ENCODE measurements at places on chromosomes 3 and 15.
A peak's percentile ranks its signal among the peaks of the same experiment; 100 is the strongest.

DNA sequence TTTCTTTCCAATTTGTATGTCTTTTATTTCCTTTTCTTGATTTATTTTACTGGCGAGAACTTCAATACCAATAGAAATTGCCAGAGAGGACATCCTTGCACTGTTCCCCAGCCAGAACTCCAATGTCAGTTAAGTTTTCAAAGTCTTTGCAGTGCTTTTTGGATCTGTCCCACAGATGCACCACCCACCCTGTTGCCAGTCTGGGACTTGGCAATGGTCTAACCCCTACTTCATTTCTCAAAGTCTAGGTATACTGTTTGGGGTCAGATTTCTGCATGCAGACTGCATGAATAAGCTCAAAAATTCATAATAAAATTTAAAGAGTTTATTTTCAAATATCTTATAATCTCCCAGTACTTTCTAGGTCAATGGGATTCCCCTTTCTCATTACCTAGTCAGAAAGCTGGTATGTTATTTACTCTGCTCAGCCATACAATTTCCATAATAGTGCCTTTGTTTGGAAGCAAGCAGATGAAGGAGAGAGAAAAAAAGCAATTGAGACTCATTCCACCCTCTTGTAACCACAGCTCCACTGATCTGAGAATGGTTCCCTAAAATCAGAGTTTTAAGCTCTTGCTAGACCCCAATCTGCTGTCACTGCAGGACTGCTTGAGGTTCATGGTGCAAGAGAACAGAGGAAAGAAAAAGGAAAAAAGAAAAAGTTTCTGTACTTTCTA is 125.9 kb upstream of the PLXND1 start:
- no peak for DNase-seq

- DNase-seq, result no peak
Observed at GRCh38 chr3:126638790-126639189, 16.1 kb downstream of the TXNRD3 start.

- DNase-seq, result no peak
Observed at GRCh38 chr15:52645916-52646315, 33.3 kb downstream of the ATOSA start.

- DNase-seq, result no peak
Observed at GRCh38 chr3:52925405-52926313, 28.3 kb upstream of the STIMATE start.

- DNase-seq, result no peak
Observed at GRCh38 chr3:43259626-43260025, 26.7 kb upstream of the SNRK start.

DNA sequence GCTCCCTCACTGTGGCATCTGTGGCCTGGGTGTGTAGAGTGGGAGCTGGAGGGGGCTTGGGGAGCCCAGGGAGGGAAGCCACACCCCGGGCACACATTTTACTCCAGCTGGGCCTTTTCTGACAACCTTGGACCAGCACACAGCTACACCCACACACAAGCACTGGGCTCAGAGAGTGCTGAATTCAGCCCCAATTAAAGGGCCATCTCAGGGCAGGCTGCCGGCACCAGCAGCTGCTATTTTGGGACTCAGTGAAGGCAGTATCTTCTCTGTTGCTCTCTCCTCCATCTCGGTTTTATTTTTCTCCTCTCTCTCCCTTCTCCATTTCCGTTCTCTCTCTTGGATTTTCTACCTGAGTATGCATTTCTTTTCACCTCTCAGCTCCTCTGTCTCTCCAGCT is 19.1 kb upstream of the TBC1D21 start:
- DNase-seq, result no peak

GRCh38 chr15:72342385-72342784 is 22.4 kb upstream of the CELF6 start:
- no peak for DNase-seq

- peak; percentile 15 for DNase-seq
Observed at GRCh38 chr15:52652984-52653383, 26.2 kb downstream of the ATOSA start.

GRCh38 chr3:45321607-45322391 is 66.6 kb upstream of the LARS2 start:
- DNase-seq, result no peak

DNA sequence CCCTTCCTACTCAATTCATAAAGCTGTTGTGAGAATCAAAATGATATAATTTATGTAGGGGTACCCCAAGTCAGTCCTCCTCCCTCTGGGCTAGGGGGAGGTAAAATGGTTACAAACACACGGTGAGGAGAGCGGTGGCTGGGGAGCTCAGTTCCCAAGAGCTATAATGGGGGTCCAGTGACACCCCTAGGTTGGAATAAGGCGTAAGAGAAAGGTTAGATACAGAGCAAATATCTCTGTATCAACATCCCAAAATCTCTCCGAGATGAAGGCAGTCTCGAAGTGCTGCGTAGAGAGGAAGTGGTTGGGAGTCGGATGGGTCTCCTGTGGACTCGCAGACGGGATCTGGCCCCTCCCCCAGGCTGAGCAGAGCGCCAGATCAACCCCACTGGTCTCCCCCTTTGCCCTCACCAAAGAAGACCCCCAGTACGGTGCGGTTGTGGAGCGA is 1.8 kb downstream of the DUOX2 start:
- DNase-seq, result no peak

- DNase-seq, result no peak
Observed at GRCh38 chr3:143835312-143835711, 13.0 kb downstream of the SLC9A9 start.

- no peak for DNase-seq
Observed at GRCh38 chr3:111691293-111691909, 96.3 kb upstream of the ZBED2 start.

DNA sequence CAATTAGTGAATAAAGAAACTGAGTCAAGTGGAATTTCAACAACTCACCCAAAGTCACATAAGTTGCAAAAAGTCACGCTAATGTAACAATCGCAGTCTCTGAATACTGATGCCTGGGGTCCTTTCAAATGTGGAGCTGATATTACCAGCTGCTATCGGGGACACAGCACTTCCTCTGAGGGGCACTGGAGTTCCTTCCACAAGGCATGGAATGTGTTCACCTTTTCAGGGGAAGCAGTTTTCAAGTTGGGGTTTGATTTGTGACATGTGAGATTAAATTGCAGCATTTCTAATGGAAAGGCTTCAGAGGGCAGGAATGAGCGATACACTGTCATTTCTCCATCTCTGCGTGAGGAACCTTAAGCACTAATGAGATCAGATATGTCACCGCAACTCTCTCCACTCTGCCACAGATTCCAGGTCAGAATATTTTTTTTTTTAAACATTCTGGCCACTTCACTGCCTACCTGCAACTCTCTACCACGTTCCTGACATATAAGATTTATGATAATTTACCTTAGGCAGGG is 807.2 kb upstream of the CFAP20DC start:
- DNase-seq, result no peak

GRCh38 chr3:10523561-10523960 is 18.2 kb upstream of the ATP2B2 start:
- DNase-seq, result no peak

- no peak for DNase-seq
Observed at GRCh38 chr3:2908693-2909351, 201.4 kb downstream of the IL5RA start.

GRCh38 chr3:100131241-100131640 is 16.9 kb upstream of the FILIP1L start:
- no peak for DNase-seq

GRCh38 chr3:111980716-111981456 is 2.1 kb downstream of the ABHD10 start:
- no peak for DNase-seq

DNA sequence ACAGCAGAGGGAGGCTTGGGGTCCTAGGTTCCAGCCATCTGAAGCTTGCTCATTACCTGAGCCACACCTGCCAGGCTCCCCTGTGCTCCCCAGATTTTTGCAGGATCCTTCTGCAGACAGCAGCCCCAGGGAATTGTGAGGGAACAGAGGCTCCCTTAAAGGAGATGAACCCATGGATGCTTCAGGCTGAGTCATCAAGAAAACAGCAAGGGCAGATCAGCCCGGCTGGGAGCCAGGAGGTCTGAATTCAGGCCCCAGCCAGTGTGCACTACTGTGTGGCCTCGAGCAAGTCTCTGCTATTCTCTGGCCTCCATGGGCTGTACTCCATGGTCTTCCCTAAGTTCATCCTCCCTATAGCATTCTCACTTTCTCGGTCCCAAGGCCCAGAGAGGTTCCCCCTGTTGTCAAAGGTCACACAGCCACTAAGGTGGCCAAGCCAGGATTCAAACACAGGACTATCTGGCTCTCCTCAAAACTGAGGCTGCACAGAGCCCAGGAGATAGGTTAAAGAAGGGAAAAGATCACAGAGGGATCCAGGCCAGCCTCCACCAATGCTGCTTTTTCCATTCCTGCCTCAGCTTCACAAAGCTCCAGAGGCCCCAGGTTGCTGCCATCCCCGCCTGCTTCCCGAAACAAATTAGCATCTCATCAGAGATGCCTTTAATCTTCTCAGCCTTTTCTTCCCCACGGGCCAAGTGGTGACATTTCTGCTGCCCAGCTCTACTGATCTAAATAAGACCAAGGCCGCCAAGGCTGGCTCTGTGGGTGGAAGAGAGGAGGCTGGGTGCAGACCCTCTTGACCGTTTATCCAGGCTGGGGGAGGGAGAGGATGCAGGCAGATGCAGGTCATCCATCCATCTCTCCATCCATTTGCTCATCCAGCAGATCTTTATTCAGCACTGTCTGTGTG is 21.2 kb upstream of the GRIP2 start:
- DNase-seq, result no peak

DNA sequence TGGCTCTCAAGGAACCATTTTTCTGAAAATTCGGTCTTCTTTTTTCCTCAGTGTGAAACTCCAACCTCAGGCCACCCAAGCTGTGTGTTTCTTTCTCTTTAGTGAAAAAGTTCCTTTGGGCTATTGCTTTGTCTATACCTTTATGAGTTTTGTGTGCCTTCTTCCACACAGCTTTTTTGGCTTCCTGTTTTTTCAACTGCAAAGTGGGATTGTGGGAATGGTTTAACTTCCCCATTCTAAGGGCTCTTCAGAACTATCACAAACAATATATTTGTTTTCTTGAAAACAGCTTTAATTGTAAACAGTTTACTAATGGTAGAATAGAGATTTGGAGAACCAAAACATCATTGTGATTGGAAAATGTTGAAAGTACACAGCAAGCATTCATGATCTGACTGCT is 10.4 kb downstream of the SYN2 start:
- DNase-seq, result no peak

GRCh38 chr3:110390372-110390771 is 681.2 kb upstream of the NECTIN3 start:
- DNase-seq, result no peak

DNA sequence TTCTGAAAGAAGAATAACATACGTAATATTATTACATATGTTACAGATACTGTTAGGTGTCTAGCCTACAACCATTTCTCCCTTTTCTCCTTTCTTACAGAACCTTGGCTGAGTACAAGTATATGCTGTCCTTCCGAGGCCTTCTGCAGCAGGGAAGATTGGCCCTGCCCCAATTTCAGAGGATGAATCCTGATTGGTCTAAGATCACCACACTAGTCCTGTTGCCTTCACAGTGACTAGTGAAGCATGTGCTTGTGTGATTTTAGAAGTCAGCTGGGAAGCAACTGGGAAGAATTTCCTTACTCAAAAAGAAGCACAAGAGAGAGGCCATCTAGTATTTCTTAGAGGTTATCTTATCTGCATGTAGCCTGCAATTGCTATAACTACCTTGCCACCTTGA is 30.6 kb upstream of the MECOM start:
- DNase-seq, result no peak

- DNase-seq, result peak; percentile 63
Observed at GRCh38 chr3:138114988-138115971, at the start of gene DZIP1L. TSS of gene DZIP1L (minus strand) at chr3:138115608. CDS start at chr3:138103971, 11,637 bp downstream.

DNA sequence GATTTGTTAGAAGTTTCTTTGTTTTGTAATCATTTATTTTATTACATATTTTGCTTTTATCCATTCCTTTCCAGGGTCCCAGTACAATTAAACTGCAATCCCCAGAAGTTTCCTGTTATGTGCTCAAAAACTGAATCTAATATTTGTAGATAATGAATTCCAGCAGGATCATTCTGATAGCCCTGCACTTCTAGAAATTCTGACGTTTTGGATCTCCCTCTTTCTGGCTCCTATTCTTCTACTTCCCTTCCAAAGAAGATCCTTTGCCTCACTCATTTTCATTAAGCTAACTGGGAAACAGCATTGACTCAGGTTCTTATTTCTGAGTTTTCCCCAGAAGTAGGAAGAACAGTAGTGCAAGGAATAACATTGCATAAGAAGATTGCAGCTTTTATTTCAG is 9.9 kb downstream of the P3H2 start:
- no peak for DNase-seq

DNA sequence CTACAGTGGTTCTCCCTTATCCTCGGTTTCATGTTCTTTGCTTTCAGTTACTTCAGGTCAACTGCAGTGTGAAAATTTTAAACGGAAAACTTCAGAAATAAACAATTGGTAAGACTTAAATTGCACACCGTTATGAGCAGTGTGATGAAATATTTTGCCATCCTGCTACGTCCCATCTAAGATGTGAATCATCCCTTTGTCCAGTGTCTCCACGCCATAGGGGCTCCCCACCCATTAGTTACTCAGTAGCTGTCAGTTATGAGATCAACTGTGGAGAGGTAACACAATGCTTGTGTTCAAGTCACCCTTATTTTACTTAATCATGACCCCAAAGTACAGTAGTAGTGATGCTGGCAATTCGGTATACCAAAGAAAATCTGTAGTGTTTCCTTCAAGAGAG is 47.4 kb downstream of the TJP1 start:
- peak; percentile 56 for DNase-seq

DNA sequence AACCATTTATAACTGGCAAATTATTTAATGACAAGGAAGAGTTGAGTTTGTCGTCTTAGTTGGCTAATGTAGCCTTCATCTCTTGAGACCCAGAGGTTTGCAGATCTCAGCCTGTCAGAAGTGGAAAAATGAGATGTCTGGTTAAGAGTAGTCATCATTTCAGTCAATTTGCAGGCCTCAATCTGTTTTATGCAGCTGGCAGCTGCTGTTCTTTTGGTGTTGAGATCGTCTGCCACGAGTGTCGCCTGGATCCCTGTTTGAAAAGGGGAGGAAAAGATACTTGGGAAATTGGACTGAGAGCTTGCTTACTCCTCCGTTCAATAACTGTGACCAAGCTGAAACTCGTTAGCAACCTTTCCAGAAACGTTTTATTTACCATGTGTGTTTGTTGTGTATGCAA is 2.3 kb downstream of the PHLDB2 start:
- DNase-seq, result no peak

DNA sequence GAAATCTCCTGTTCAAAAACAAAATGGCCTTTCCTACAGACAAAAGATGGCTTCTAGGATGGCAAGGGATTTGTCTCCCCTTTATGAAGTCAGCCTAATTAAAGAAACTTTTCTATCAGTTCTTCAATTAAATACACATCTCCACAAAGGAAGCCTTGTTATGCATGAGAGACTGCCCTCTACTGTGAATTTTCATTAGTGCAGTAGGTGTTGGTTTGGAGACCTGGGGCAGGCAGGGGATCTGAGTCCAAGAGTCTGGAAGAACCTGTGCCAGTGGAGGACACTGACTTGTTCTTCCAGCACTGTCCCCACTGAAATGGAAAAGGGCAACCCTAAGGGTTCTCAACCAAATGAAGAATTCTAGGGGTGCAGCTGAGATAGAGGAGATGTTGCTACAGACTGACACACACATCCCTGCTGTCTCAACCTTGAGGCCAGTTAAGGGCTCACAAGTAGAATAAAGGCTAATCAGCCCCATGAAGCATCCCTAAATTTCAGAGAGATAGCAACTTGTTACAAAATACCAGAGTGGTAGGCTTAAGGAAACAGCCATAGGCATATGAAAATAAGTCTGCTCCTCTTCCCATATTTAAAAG is 174.0 kb upstream of the PRICKLE2 start:
- DNase-seq, result peak; percentile 39

- no peak for DNase-seq
Observed at GRCh38 chr3:189393598-189393997, 221.8 kb downstream of the TPRG1 start.

- no peak for DNase-seq
Observed at GRCh38 chr3:31934866-31935265, 46.2 kb downstream of the OSBPL10 start.

- DNase-seq, result no peak
Observed at GRCh38 chr3:194098081-194098842, 37.7 kb upstream of the HES1 start.
